ENCODE measurements at places on chromosomes 2 and 18.

- DNase-seq = no peak
Observed at GRCh38 chr18:11020877-11021414, 128.4 kb downstream of the PIEZO2 start.

GRCh38 chr2:42324244-42324643 is 36.8 kb downstream of the COX7A2L start:
- no peak for DNase-seq

DNA sequence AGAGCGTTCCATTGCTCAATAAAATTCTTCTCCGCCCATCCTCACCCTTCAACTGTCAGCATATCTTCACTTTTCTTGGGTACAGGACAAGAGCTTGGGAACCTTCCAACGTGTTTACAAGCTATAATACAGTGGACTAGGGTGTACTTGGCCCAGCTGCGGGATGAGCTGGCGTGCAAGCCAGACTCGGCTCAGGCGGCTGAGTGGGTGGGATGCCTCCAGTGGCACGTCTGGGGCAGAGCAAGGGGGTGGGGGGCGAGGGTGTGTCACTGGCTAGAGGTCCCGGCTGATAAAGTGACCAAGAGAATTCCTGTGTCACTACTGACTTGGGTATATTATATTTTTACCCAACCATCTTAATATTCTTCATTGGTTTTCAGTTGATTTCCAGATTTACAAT is 179.7 kb downstream of the EVA1A start:
- DNase-seq = no peak

- no peak for DNase-seq
Observed at GRCh38 chr18:63240531-63241316, 78.8 kb downstream of the BCL2 start.

GRCh38 chr2:136208682-136209420 is 90.9 kb upstream of the CXCR4 start:
- DNase-seq = no peak

DNA sequence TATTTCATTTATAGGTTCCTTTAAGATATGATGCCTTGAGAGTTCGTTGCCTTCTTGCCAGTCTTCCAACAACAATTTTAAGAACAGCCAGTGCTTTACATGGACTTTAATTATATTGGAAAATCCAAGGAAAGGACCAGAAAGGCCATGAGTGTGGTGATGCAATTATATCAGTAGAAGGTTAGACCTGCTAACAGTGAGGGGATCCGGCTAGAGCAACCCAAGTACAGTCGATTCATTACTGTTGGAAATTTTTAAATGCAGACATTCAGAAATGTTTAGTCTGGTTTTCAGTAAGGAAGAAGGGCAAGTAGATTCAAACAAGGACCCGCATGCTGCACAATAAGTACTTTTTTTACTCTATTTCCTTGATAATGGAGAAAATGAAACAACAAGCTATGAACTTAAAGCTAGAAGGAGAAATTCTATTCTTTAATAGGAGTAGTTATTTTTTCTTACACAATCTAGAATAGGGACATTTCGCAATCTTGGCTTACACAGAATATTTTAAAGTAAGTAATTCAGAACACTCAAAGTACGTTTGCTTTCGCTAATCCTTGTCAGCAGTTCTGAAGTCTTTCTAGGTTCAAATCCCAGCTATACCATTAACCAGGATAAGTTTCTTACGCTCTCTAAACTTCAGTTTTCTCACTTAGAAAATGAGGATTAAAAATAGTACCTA is 405.5 kb downstream of the MEIS1 start:
- DNase-seq = no peak

DNA sequence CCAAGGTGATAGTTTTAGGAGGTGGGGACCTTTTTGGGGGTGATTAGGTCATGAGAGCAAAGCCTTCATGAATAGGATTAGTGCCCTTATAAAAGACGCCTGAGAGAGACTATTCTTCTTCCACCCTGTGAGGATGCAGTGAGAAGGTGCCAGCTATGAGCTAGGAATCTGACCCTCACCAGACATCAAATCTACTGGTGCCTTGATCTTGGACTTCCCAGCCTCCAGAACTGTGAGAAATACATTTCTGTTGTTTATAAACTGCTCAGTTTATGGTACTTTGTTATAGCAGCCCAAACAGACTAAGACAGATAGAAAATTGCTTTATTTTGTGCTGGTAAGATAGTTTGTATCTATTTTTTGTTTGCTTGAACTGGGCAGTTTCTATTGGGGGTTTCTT is 40.1 kb downstream of the PHLPP1 start:
- DNase-seq = no peak

- DNase-seq = no peak
Observed at GRCh38 chr2:85936421-85937068, 47.8 kb upstream of the ST3GAL5 start.

DNA sequence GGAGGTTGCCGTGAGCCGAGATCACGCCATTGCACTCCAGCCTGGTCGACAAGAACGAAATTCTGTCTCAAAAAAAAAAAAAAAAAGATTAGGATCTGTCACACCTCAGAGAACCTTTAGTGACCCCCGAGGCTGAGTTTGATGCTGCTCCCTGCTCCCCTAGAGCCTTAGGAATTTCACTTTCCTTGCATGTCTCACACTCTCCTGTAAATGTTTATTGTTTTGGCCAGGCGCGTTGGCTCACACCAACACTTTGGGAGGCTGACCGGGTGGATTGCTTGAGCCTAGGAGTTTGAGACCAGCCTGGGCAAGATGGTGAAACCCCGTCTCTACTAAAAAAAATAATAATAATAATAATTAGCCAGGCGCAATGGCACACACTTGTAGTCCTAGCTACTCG is 31.5 kb downstream of the SRSF7 start:
- no peak for DNase-seq

DNA sequence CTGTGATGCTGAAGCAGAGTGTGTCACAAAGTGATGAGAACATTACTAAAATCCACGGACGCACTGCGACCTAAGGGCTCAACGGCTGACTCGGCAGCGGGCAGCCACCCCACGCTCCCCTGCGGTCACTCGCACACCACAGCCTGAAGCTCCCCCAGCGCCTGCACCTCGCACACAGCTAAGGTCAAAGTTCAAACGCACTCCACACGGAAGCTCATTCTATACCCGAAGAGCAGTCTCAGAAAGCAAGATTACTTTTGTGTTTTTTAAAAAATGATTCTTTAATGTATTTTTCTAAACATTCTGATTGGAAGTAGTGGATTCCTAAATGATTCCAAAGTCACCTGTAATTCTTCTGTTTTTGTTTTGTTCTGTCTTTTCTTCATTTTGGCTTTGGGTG is 21.7 kb downstream of the ASPRV1 start:
- DNase-seq = no peak

DNA sequence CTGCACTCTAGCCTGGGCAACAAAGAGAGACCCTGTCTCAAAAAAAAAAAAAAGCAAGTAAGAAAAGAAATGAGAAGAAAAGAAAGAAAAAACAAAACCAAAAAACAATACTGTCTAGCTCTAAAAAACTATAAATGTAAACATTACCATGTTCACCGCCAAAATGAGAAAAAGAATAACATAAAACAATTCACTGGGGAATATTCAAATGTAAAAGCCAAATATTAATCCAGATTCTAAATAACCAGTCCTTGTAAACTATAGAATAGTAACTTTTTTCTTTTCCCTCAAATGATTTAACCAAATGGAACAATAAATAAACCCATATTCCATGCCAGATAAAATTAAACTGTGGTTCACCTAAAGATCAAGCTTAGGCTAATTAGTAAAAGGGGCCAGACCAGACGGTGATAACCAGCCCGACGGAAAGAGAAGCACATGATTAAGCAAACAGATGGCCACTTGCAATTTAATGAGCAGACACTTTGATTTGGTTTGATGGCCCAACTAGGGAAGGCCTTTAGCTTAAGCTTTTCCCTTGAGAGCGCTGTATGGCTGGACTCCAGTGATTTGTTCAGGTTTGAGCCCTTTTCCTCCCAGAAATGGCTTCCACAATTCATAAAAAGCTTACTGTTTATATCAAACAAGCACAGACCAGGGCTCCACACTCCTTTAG is 39.4 kb upstream of the ZNF397 start:
- no peak for DNase-seq
